ENCODE measurements at places on chromosomes 11 and 22.

DNA sequence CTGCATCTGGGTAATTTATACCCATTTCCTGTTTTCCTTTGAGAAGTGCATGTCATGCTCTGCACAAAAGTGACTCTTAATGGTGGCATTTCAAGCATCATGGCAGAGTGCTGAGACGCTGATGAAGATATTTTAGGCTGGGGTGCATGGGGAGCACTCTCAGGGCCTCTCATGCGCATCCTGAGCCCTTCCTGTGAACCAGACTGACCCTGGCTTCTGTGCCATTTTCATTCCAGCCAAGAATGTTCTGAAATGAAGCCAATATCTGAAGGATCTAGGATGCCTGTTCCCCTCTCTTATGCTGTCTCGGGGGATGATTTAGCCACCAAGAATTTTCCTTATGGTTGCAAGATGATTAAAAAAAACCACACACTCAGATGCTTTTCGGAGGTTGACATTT lies 61.5 kb downstream of the MIAT start:
- no peak for DNase-seq

DNA sequence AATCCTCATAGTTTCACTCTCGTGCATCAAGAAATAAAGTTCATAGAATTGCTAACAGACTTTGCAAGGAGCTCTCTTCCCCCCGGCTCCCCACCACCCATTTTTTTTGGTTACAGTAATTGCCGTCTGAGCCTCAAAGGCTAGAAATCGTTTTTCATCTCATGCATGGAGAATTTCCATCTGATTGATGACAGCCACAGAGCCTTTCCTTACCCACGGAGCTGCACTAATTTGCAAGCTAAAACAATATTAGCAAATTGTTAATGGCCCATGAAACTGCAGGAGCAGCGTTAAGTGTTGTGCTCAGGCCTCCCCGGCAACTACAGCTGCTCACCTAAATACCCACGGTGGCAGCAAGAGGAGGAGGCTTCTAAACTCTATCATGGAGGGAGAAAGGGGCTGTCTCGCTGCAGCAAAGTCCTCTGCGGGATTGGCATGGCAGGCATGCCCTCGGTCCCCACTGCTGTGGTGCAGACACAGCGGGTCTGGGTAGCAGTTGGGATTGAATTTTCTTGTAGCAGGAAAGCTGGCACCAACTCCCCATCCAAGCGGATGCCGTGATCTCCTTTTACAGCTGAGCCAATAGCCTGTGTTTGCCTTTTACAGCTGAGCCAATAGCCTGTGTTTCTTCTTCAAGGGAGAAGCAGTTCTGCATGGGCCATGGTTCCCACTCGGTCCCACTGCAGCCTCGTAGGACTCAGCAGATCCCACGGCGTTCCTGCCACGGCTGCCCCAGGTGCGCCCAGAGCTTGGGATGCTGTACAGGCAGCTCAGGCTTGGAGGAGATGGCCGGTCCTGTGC lies 412.3 kb downstream of the BRD1 start:
- no peak for DNase-seq

DNA sequence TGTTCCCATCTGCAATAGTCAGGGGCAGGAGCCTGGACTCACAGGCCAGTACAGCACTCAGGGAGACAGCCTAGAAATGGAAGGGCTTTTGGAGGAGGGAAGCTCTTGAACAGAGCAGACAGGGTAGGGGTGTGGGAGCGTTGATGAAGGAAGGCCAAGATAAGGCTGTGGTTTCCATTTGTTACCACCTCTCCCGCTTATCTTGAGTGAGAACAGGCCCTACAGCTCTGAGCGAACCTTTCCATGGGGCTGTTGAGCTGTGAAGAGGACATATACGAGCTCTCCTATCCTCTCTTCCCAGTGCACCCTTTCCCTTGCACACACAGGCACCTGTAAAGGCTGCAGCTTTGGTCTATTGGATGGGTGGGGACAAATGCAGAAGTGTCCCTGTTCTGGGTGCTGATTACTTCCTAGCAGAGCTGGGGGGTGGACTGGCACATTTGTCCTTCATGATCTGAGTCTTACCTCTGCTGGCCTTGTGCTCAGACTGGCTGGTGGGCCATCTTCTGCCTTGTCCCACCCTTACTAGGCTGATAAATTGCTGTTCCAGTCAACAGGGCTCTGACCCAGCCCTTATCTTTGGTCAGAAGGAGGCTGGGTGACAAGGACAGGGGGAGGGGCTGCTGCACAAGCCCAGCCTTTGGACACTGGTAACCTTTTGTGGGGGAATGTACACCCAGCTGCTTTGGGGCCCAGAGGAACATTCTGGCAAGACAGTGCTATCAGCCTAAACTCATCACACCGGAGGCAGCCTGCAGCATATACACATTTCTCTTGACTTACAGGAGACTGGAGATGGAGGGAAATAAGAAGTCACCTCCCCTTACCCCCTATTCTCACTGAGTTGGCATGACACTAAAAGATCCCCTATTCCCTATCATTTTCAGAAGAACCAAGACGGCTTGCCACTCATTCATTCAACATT lies 80.1 kb upstream of the NNMT start:
- DNase-seq: no peak

GRCh38 chr11:34261820-34262219 lies 96.0 kb downstream of the ABTB2 start:
- no peak for DNase-seq

DNA sequence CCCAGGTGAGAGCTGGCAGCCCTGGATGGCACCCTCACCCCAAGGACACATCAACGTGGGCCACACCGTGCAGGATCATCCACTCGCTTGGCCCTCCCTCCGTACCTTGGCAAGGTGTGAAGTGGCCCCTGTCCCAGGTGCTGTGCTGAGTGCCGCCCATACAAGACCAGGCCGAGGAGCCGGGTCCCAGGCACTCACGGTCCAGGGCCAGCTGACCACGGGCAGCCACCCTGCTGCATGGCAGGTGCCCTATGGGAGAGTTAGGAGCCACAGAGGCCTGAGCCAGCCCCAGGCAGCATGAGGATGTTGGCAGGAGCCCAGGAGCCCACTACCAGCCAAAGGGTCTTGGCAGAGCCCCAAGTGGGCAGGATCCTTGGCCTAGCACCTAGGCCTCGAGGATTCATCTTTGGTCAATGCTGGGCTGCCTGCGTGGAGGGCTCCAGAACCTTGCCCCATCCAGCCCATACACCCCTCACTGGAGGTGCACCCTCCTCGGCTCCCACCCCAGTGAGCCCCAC lies 19.6 kb downstream of the RTN4R start:
- peak; percentile 51 for DNase-seq

DNA sequence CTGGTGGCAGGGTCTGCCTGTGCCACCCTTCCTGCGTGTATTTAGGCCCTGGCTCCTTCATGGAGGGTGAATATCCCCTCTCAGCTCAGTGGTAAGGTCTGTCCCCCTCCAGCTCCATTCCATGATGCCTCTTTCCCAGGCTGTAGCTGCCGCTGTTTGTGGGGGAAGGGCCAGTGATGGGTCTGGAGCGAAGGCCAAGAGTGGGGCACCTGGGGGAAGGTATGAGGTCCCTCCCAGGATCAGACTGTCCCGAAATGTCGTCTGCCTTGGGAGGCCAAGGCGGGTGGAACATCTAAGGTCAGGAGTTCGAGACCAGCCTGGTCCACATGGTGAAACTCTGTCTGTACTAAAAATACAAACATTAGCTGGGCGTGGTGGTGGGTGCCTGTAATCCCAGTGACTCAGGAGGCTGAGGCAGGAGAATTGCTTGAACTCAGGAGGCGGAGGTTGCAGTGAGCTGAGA lies 1.1 kb downstream of the CD151 start:
- no peak for DNase-seq

GRCh38 chr11:118910309-118911112 lies 15.2 kb downstream of the BCL9L start:
- no peak for DNase-seq

- DNase-seq: no peak
Observed at GRCh38 chr11:2259897-2260451, 10.4 kb downstream of the ASCL2 start.

DNA sequence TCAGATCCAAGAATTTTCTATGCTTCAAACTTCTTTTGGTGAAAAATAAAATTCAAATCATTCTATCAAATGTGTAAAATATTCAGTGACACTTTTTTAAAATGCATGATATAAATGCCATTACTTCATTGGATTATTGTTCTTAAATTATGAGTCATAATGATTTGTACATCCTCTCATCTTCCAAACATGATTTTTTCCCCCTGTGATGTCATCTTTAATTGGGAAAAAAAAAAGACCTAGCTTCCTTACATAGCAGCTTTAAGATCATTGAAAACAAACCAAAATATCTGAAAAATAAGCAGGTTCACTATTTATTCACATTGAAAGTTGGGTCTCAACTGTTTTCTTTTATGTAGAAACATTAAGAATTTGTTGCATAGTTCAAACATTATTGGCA lies 1549.4 kb downstream of the LRRC4C start:
- no peak for DNase-seq

GRCh38 chr11:7348432-7349304 lies 97.0 kb downstream of the SYT9 start:
- peak; percentile 71 for DNase-seq

GRCh38 chr11:32817181-32817851 lies 12.4 kb upstream of the PRRG4 start:
- DNase-seq: no peak

DNA sequence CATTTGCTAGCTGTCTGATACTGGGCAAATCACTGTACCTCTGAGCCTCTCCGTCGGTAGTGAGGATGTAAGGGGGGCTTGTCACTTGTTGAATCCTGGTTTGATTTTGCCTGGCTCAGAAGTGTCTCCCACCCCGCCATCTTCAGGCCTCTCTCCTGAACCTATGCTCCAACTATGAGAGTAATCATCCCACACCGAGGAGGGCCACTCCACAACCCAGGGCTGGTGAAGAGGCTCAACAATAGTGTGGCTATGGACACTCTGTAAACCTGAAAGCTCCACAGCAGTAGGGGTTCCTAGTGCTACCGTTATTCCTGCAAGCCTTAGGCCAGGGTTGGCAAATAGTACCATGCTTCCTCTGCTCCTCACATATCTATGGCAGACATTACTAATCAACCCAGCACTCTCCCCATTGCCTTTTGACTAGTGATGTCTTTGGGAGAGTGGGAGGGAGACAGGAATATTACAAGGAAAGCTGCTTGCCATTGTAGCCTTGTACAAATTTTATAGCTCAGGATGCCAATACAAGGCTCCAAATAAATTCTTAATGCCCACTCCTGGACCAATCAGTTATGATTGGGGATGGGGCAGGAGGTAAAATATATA lies 134.0 kb upstream of the TEAD1 start:
- no peak for DNase-seq

DNA sequence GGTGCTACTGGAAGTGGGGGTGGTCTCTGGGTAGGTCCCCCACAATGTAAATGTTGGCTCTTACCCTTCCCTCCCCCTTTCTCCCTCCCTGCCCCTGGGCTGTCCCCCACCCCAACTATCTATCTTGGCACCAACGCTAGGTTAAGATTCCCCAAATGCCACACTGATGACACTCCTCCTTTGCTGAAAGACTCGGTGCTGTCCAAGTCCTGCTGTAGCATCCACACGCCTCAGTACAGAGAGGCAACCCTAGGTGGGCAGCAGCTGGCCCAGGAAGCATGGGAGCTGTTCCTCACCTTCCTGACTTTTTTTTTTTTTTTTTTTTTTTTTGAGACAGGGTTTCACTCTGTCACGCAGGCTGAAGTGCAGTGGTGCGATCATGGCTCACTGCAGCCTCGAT lies 3.4 kb upstream of the KCTD17 start:
- no peak for DNase-seq

- no peak for DNase-seq
Observed at GRCh38 chr11:80698637-80699036, 1257.8 kb upstream of the TENM4 start.

- peak; percentile 93 for DNase-seq
Observed at GRCh38 chr11:72814286-72815109, at the start of gene ATG16L2. TSS of gene ATG16L2 (plus strand) at chr11:72814411. CDS start at chr11:72814446, 35 bp downstream.

GRCh38 chr22:36413022-36413775 lies 25.4 kb upstream of the MYH9 start:
- DNase-seq: no peak

DNA sequence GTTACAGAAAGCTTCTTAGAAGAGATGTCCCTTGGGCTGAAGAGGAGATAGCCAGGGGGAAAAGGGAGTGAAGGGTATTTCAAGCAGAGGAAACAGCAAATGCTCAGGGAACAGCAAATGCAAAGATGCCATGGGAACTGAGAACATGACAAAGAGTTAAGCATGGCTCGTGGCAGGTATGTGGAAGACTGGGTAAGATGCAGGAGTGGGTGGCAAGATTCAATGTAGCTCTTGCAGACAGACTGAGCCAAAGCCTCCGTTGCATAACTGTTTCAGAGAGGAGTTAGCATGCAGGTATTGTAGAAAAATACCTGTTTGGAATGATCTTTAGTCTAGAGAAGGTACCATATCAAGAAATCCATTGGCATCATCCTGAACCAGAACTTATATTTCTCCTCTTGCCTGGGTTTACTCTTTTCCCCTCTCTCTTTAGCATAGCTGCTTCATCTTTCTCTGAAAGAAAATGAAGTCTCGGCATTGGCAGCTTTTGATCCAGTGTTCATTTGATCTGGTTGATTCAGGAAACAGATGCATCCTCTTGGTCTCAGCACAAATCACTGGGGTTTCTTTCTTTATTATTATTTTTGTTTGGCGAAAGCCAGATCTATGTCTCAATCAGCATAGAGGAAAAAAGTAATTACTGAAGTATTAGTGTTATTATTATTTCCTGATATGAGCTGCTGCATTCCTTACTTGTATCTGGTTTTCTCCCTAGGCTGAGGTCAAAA lies 41.7 kb upstream of the NUP160 start:
- DNase-seq: no peak

GRCh38 chr11:118612378-118612777 lies 5.0 kb downstream of the PHLDB1 start:
- no peak for DNase-seq

DNA sequence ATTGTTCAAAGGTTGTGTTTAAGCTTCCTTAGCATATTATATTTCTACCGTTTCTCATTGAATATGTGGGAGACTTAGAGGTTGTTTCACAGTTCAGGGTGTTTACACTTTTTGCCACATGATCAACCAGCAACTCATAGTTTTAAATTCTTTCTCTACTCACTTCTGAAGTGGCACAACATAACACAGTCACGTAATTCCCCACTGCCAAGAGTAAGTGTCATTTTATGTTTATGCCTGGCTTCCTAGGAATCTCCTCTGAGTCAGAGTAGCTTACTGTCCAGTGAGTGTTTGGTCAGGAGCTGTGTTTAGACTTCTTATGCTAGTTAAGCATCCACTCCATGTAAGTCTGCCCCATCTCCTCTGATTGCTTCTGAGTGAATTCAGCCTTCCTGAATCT lies 520.8 kb upstream of the KIRREL3 start:
- DNase-seq: no peak

DNA sequence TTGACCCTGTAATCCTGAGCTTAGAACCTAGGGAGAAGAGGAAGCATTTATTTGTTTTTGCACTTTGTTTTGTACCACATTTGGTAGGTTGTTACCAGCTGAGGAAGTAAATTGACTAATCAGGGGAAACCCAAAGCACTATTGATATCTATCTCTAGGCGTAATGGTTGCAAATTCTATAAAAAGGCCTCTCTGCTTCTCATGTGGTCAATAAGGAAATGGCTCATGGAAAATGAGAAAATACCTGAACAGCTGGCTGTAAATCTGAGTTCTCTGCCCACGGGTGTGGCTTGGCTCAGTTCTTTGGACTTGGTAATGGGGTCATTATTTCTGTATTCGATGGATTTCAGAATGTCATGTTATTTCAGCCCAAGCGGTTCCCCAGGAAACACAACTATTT lies 42.4 kb downstream of the BARX2 start:
- no peak for DNase-seq

GRCh38 chr11:33704240-33705002 lies 3.8 kb upstream of the C11orf91 start:
- no peak for DNase-seq

- no peak for DNase-seq
Observed at GRCh38 chr11:34594603-34595002, 26.3 kb upstream of the EHF start.
